Heart right ventricle (tissue), 16 donors: ENCODE measurements at places on chromosomes 1 and 21.

- no peak for DNase-seq
Measured at GRCh38 chr21:34530261-34530660, 18.3 kb upstream of the KCNE1 start.

DNA sequence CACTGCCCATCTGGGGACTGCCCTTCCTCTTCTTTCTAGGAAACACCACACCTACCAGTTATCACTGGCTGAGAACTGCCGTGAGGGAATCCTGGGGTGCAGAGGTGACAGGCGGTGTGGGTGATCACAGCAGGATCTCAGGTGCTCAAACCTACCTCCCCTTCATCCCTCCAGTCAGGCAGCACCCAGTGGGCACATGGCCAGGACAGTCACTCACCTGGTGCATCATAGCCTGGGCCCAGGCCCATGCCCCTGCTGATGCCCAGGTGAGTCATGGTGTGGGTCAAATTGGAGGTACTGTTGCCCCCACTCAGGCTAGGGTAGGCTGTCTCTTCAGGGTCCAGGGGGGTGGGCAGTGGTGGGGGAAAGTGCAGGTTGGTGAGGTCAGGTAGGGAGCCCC, 5.3 kb upstream of the DENND4B start:
- DNase-seq, result no peak

DNA sequence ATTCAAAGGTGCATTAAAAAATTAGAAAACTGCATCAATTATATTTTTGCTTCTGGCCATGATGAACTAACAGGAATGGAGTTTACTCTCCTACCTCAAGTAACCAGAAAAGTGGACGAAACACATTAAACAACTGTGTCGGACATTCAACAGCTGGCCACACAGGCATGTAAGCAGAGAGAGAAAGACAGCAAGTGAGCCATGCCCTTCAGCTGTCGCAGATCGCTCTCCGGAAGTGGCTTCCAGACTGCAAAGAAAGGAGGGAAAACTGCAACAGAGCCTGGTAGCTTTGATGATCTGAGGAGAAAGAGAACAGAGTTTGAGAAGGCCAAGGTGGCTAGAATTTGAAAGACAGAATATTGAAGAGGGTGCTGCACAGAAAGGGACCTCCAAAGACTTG, 557.2 kb downstream of the MATN1 start:
- DNase-seq, result no peak

GRCh38 chr1:78511334-78511733, 20.6 kb downstream of the PTGFR start:
- DNase-seq, result no peak

DNA sequence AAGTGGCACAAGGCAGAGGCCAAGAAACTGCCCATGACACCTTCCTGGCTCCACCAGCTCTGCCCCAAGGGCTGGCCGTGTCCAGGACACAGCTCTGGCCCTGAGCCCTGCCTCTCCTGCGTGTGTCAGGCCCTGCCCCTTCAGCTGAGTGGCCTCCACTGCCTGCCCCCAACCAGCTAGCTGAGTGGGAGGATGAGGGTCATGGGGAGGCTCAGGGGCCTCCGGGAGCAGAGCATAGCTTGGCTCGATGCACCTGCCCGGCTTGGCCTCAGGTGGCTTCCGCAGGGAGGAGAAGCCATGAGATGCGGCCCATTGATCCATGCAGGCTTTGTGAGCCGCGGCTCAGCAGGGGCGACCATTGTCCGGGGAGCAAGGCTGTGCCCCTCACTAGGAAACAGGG, 108.7 kb upstream of the TTC34 start:
- no peak for DNase-seq

- DNase-seq, result peak; percentile 46
Measured at GRCh38 chr1:212488436-212489283, 55.9 kb downstream of the NENF start.

- no peak for DNase-seq
Measured at GRCh38 chr1:178504286-178504685, 7.5 kb upstream of the CLEC20A start.
